NCI-H526 (cell line): ENCODE measurements at places on chromosomes 5 and 9.

DNA sequence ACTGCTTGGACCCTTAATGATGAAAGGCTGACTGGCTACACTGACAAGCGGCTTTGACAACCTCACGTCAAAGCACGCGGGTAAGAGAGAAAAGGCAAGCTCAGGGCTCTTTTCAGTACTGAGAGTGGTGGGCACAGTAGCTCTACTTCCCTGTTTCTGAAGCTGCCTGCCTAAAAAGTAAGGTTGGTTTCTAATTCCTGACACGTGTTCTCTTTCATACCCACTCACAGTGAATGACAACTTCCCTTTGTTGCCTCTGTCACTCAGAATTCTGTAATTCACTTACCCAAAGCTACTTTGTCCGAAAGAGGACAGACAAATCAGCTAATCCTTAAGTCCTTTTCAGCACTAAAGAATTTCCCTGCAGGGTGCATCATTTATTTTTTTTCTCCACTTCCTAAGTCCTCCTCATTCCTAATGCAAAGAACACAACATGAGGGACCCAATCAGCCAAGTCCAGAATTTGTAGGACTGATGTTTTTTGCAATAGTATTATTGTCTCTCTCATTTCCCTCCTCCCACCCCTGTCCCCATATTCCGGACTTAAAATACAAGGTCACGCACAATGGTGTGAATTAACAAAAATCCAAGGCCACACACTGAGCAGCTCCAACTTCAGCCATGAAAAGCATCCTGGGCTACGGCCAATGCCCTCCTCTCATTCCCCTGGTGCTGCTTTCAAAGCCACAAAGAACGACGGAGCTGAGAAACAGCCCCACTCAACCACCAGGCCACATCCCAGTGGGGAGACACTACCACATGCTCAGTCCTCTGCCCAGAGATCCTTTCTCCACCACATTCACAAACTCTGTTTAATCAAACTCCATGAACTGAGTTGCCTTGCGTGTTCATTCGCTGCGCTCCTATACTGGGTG is 221.0 kb downstream of the TSSK1B start:
- no peak for DNase-seq

GRCh38 chr5:59842999-59843398 is 50.5 kb downstream of the PDE4D start:
- no peak for DNase-seq

DNA sequence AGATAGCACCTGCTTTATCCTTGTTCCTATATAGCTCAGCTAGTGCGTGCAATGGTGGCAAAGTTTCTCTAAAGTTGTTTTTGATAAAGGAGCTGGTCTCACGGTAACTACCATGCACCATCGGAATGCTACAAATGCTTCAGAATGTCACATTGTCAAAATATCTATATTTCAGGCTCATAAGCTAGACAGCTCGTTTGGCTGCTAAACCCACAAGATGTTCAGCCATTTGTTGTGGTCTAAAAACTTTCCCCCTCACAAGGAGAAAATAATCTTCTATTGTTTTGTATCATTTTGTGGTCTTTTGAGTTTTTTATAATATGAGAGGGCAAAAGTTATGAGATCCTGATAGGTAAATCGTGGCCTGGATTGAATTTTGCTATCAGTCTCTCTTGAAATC is 137.9 kb downstream of the NTRK2 start:
- no peak for DNase-seq

DNA sequence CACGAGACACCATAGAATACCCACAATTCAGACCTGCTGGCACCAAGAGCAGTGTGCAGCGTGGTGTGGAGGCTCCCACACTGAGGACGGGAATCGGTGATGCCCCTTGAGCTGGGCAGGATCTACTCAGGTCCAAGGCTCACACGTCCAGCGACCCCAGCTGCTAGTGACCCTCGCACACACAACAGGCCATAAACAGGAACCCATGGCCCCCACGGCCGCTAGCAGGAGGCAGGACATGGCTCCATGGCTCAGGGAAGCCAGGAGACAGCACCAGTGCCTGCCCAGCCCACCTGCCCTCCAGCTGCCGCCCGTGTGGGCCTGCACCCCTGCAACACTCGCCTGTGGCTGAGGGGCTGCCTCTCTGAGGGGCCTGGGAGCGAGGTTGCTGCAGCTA is 43.4 kb upstream of the SLC9A3 start:
- no peak for DNase-seq

DNA sequence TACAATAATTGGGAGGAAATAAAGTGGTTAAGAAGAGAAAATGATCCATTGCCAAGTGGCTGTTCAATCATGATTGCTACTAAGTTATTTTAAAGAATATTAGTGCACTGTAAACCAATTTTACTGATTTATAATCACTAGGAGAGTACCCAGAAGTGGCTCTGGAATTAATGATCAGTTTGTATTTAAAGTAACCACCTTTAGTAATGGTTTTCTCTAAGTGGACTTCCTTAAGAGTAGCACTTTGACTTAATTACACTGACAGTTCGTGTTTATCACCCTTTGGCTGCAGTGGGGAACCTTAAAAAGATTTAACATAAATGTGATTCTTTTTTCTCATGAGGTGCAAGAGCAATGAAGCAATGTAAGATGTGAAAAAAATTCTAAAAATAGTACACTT is 310.8 kb downstream of the CDH12 start:
- no peak for DNase-seq

- peak; percentile 82 for DNase-seq
These were observed 74.1 kb upstream of the HSPA9 start for GRCh38 chr5:138649316-138649720.
